Effector CD8-positive, alpha-beta T cell (primary cell): ENCODE measurements at places on chromosomes 16 and 17.

DNA sequence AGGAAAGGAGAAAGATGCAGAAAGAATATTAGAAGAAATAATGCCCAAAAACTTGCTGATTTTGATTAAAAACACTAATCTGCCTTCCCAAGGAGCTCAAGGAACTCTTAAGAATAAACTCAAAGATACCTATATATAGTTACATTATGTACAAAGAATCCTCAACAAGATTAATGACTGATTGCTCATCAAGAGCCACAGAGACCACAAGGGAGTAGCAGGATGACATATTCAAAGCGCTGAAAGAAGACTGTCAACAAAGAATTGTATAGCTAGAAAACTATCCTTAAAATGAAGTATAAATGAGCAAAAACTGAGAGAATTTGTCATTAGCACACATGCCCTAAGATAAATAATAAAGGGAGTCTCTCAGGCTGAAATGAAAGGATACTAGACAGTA is 6.2 kb downstream of the LPCAT2 start:
- DNase-seq, result no peak

- DNase-seq, result no peak
Measured at GRCh38 chr17:37276475-37276874, 99.3 kb upstream of the C17orf78 start.

DNA sequence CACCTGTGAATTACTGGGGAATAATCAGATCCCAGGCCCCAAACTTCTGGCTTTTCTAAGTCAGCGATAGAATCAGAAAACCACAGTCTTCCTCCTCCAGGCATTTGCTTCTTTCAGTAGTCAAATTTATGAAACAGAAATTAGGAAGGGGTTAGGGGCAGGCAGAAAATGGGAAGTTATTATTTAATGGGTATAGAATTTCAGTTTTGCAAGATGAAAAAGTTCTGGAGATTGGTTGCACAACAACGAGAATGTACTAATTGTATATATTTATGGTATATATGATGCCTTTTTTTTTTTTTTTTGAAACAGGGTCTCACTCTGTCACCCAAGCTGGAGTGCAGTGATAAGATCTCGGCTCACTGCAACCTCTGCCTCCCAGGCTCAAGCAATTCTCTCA is 23.5 kb downstream of the ORC6 start:
- DNase-seq, result no peak

DNA sequence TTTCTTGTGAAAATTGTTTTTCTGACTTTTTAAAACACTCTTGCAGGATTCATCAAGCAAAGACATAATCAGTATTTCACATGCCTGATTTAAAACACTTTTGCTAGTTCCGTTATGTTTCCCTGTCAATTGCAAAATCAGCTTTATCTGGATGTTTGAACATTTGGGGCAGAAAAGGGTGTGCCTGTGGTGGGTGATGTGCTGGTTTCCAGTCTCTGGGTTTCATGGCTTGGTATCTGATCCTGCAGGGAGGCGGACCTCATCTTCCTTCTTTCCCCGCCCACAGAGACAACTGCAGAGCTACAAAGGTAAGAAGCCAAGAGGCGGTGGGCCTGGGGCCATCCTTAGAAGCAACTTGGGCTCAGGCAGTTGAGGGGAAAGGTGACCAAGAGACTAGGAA is 41.8 kb downstream of the NLRC5 start:
- DNase-seq, result no peak
